ENCODE measurements at places on chromosomes 4 and X. TPM values are rescaled to one million over a fixed set of nuclear protein-coding genes. Genes with fewer than 3 reads are reported as not detected.

LANCL3 gene
- total RNA-seq: 0.95 TPM

MAGEB17 gene
- not detected for total RNA-seq

ABCE1 gene
- 74.7 TPM for total RNA-seq

CLTRN gene
- not detected for total RNA-seq

CCNA2 gene
- total RNA-seq: 2.4 TPM

SYN1 gene
- total RNA-seq: 0.27 TPM

ZDHHC15 gene
- 4.3 TPM for total RNA-seq

SHISA3 gene
- 30.1 TPM for total RNA-seq

CSAG2 gene
- total RNA-seq: not detected

F9 gene
- total RNA-seq: not detected
